ENCODE measurements at places on chromosomes 13 and 19.

DNA sequence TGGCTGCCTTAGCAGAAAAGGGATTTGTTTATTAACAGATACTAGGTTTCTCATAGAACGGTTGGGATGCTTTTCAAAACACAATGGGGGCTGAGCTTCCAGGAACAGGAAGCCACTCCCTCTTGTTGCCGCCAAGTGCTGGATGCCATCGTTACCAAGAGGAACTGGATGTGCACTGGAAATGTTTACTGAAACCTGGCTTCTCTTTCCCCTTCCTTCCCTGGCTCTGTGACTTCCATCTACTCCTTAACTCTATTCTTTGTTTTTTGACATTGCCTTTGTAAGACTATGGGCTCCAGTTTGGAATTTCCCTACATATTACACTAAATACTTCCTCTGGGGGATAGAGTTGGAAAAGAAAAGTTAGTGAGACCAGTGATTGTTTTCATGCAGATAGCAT is 11.7 kb upstream of the KL start:
- no peak for DNase-seq

DNA sequence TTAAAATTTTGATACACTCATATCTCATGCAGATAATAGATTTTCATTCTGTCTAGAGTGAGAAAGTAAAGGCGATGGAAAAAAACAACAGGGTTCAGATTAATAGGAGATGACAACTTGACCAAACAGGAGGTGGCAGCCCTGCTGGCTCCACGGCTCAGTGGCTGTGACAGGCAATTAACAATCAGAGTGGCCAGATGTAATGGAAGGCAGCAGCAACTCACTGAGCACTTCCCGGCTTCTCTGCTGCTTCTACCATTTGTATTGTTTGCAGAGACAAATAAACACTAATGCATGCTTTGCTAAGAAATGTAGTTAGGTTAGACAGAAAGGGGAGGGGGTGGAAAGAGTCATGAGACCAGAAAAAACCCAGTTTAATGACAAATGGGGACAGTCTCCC is 473.0 kb upstream of the SLC10A2 start:
- DNase-seq, result no peak

GRCh38 chr19:31908080-31908479 is 437.3 kb upstream of the ZNF507 start:
- DNase-seq, result no peak

DNA sequence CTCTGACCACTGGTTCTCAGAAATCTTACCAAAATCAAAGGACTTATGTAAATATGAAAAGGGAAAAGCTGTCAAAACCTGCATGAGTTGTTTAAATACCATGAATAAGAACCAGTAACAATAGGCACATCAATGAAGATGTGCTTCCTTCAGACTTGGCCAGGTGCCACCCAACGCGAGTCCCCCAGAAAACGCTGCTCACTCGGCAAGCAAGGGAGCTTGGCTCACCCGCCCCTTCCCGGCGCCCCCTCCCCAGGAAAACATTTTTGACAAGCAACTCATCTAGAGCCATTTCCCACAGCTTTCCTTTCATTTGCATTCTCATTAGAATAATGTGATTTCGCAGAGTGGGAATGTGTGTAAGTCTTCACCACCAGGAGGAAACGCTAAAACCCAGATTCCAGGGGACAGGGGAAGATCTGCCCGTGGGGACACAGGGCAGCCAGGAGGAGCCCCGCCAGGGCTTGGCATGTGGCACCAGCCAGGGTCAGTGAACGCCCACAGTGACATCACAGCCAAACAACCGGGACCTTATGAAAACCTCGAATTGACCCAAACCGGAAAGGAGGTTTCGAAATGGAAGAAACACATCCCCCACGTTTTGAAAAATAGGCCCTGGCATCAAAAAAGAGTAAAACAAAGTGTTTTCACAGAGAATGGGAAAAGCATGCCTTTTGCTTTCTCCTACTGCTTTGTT is 366.2 kb upstream of the TSHZ3 start:
- no peak for DNase-seq

GRCh38 chr13:29963089-29963488 is 112.7 kb upstream of the UBL3 start:
- no peak for DNase-seq

DNA sequence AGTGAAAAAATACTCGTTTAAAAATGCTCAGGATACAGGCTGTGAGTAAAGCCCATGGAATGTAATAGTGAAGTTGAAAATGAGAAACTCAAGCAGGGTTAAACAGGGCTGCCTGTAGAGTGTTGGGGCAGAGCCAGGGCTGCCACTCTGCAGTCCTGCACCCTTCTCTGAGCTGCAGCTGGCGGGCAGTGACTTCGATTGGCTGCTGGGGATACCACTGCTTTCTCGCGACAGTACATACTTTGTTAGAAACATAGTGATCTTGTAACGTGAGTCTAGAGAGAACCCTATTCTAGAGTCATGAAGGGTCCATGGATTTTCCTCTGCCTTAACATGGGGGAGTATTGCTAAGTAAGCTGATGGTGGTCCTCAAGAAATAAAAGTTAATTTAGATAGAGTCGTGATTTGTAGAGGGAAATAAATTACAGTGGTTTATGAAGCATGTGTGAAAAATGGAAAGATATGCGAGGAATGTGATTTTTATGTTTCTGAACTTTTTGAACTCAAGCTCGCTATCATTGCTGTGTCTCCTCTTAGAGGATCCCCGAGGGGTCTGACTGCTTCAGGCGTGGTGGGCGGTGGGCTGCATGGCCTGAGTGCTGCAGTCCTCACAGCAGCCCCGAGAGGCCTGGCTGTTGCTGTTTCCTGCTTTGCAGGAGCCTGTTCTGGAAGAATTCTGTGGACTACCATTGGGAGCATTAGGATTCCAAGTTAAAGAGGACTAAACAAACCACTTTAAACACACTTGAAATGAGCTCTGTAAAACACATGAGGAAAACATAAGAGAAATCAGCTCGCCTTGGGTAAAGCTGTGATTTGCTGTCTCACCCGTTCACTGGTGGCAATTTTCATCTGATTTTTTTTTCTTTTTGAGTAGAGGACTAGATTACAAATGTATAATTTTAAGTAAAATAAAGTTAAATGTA is 95.7 kb downstream of the ARHGEF7 start:
- no peak for DNase-seq

- DNase-seq, result no peak
These were observed 300.7 kb downstream of the DCT start for GRCh38 chr13:94178625-94179244.

GRCh38 chr19:54465426-54466109 is 2.0 kb upstream of the LENG9 start:
- no peak for DNase-seq

GRCh38 chr19:48509467-48510194 is 2.0 kb downstream of the LMTK3 start:
- DNase-seq, result no peak

DNA sequence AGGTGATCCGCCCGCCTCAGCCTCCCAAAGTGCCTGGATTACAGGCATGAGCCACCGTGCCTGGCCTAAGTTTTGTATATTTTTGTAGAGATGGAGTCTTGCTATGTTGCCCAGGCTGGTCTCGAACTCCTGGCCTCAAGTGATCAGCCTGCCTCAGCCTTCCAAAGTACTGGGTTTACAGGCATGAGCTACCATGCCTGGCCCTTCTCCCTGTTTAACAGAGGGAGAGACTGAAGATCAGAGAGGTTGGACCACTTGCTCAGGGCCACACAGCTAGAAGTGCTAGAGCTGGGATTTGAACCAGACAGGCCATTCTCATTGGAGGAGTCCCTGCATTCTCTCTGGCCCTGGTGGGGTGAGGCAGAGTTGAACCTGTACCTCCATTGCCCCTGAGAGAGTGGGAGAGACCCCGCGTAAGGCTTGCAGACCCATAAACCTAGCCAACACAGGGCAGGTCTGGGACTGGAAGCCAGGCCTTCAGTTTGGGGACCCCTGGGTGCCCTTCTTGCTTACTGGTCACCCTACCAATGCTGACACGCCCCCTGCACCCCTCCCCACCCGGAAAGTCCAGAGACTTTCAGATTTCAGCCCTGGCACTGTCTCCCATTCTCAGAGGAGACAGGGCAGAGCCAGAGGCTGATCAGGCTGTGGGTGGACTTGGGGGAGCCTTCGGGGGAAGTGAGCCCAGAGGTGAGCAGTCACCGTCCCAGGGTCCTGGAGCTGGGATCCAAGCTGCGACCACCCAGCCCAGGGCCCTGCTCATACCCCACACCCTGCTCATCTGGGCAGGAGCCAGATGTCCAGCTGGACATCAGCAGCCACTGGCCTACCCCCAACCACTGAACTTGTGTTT is 13.3 kb downstream of the TTYH1 start:
- DNase-seq, result no peak

- DNase-seq, result no peak
These were observed 11.6 kb upstream of the OR1M1 start for GRCh38 chr19:9075064-9075949.

- peak; percentile 6 for DNase-seq
These were observed 851 bp downstream of the ZNF320 start for GRCh38 chr19:52896431-52897137.

DNA sequence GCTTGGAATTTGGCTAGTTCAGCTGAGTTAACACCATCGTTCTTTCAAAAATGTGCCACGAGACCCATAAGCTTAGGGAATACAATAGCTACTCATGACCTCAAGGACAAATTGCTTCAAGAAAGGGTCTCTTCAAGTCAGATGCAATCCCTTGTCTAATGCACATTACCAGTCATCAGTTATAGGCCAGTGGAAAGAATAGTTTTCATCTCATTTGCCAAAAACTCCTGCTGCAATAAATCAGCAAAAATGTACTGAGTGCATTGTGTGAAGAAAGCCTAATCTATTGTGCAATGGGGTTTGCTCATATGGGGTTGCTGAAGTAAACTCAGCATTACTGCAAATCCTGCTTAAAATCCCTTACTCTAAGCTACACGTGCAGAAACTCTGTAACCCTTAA is 208.3 kb upstream of the NBEA start:
- no peak for DNase-seq

DNA sequence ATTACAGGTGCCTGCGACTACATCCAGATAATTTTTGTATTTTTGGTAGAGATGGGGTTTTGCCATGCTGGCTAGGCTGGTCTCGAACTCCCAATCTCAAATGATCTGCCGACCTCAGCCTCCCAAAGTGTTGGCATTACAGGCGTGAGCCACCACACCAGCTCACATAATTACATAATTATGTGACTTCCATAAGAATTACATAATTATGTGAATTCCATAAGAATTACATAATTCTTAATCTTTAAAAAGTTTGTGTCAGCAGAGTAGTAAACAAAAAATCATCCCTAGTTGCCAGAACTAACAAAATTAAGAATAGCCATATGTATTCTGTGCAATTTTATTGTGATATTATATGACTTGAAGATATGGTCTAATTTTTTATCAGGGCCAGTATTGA is 25.6 kb downstream of the IFT88 start:
- DNase-seq, result no peak

DNA sequence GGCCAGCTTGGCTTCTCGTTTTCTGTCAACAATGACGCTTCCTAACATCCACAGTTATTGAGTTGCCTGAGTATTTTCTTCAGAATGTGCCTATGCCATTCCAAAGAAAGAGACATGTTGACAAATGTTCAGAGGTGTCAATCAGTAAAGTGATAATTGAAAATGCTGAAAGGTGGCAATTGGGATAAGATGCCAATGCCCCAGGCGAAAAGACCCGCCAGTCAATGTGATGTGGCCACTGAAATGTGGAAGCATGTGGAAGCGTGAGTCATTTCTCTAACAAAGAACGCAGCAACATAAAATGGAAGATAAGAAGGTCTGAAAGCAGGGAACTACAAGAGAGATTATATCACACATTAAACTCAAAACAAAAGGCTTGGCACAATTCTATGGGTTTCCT is 882.2 kb upstream of the SLC10A2 start:
- no peak for DNase-seq

GRCh38 chr13:112964971-112965492 is 4.0 kb upstream of the MCF2L start:
- DNase-seq, result no peak

- DNase-seq, result no peak
These were observed 122.4 kb downstream of the DLEU7 start for GRCh38 chr13:50720861-50721671.

DNA sequence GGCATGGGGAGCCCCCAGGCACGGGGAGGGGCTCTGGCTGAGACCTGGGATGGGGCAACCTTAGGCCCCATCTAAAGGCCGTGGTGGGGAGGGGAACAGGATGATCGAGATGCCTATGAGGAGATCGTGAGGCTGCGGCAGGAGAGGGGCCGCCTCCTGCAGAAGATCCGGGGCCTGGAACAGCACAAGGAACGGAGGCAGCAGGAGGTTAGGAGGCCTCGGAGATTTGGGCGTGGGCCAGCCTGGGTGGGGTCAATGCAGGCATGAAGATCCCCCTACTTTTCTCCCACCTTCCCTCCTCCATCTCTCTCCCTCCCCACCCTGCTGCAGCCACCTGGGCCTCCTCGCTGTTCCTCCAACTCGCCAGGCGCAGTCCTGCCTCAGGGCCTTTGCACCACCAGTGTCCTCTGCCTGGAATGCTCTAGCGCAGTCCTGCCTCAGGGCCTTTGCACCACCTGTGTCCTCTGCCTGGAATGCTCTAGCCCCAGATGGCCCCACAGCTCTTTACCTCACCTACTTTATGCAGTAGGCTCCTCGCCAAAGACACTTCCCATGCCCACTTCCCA is 19.1 kb upstream of the EBI3 start:
- no peak for DNase-seq

- no peak for DNase-seq
These were observed 44.3 kb downstream of the MTMR6 start for GRCh38 chr13:25242956-25243355.

DNA sequence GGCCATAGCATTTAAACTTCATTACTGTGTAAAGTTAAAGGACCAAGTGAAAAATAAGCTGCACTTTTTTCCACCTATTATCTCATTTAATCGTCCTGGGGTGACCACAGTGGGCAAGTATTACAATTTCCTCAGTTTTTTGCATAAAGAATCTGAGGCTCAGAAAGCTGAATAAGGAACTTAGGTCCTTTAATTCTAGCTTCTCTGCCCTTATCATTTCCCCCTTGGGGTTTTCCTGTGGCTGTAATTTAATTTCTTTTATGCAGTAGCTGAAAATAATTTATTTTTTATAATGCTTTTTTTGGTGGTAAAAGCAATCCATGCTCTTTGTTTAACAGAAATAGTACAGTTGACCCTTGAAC is 59.8 kb upstream of the RCBTB2 start:
- DNase-seq, result no peak

GRCh38 chr13:89694451-89694850 is 1653.0 kb upstream of the MIR17HG start:
- no peak for DNase-seq

DNA sequence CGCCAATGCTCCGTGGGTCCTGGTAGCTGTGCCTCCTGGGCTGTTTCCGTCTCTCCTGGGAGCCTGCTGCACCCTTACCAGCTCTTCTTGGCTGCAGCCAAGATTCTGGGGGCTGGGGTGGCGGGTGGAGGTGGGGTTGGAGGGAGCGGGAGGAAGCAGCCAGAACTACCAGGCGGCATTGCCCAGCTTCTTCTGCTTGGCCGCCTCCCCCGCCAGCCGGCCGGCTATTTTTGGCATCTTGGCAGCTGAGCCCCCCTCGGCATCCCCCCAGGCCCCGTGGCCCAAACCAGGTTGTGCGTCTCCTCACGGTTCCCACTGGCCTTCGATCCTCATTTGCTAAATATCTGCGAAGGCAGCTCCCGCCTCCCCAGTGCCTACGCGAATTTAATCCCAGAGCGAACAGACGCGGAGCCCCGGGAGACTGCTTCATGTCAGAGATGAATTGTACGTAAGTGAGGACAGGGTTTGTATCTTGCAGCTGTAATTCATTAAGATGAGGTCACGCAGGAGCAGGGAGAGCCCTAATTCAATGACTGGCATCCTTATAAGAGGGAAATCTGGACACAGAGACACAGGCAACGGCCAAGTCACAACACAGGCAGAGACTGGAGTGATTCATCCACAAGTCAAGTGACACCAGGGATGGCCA is 12.8 kb upstream of the PEAK3 start:
- no peak for DNase-seq

Measured in activated CD4-positive, alpha-beta T cell treated with anti-CD3 and anti-CD28 coated beads, Interleukin-2, amount 10 ng/mL, durations not matched to agents 7 days and 5 days (primary cell).